D721Med (cell line): ENCODE measurements at places on chromosomes 16 and 17.

- DNase-seq: no peak
These were observed 69.9 kb upstream of the HSBP1 start for GRCh38 chr16:83737729-83738354.

GRCh38 chr16:86508028-86508946, 2.0 kb upstream of the FOXF1 start:
- no peak for DNase-seq

- no peak for DNase-seq
These were observed 301.7 kb upstream of the N4BP1 start for GRCh38 chr16:48911700-48912099.

DNA sequence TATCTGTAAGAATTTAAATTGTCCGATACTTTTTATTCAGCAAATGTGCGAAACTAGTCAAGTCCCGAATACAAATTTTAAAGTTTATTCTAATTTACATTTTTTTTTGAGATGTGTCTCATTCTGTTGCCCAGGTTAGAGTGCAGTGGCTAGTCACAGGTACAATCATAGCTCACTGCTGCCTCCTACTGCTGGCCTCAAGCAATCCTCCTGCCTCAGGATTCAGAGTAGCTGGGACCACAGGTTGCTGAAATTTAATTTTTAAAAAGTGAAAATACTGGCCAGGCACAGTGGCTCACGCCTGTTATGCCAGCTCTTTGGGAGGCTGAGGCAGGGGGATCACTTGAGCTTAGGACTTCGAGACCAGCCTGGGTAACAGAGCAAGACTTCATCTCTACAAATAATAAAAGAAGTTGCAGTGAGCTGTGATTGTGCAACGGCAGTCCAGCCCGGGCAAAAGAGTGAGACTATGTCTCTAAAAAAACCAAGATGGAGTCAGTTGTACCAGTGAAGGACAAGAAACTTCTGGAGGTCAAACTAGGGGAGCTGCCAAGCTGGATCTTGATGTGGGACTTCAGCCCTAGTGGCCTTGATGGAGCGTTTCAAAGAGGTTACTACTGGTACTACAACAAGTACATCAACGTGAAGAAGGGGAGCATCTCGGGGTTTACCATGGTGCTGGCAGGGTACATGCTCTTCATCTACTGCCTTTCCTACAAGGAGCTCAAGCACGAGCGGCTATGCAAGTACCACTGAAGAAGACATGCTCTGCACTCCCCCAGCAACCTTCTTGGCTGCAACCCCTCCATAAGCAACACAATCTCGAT, 5.6 kb downstream of the POLG2 start:
- DNase-seq: no peak

DNA sequence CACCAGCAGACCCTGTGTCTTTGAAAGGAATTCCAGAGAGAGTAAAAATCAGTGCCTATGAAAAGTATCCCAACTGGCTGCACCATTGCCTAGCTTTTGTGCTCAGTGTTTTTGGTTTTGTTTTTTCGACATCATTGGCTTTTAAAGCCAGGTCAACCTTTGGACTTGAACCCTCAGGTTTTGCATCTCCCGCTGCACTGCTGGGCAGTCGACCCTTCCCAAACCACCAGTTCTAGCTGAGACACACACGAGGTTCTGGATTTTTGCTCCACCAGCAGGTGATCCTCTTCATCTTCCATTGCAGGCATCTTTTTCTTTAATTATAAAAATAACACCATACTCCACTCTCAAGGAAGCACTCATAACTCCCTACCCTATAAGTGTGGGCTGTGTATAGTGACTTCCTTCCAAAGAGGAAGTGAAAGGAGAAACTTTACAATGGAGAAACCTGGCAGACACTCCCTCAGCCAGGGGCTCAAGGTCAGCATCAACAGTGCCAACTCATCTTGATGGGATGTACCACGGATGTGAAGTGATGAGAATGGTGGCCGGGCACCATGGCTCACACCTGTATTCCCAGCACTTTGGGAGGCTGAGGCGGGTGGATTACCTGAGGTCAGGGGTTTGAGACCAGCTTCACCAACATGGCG, 57.8 kb downstream of the BMERB1 start:
- no peak for DNase-seq

DNA sequence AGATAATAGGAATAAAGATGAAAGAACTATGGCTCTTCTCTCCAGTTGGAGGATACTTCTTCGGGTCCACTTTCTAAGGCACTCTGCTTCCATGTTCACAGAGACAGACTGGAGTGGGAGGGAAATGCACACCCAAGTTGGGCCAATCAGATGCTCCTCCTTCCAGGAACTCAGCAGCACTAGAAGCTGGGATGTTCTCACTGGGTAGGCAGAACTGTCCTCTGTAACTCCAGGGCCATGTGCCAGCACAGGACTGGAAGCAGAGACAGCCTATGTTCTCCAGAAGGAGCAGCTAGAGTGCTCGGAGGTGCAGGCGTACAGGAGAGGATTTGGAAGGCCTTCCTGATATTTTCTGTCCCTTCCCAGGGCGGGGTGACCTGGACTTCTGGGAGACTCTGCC, 49.9 kb upstream of the SREBF1 start:
- no peak for DNase-seq

- no peak for DNase-seq
These were observed 4.6 kb downstream of the CNTD1 start for GRCh38 chr17:42803074-42803883.

- no peak for DNase-seq
These were observed 63.7 kb downstream of the RPH3AL start for GRCh38 chr17:288802-289356.

GRCh38 chr16:50467943-50468748, 80.0 kb upstream of the NKD1 start:
- peak; percentile 29 for DNase-seq
